ENCODE measurements at places on chromosomes 5 and 9.

GRCh38 chr5:72697622-72698021 lies 118.8 kb upstream of the TNPO1 start:
- no peak for DNase-seq

- DNase-seq, result no peak
Measured at GRCh38 chr9:111237447-111237846, 92.6 kb downstream of the OR2K2 start.

DNA sequence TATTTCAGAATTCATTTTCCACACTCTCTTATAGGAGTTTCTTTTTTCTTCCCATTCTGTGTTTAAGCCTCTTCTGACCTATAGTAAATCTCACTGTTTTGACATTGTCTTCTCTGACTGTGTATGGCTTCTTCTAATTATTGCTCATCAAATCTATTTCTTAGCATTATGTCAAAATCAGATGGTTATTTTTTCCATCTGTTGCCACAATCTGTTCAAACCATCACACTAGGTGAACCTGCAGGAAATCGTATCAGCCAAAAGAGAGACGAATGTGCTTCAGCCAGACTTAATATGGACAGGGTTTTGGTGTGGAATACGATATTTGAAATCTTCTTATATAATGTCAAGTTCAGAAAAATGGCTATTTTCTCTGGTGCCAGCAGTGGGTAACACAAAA lies 15.9 kb upstream of the SEMA4D start:
- DNase-seq, result no peak

- no peak for DNase-seq
Measured at GRCh38 chr5:4659851-4660250, 480.3 kb upstream of the ADAMTS16 start.

- DNase-seq, result no peak
Measured at GRCh38 chr9:121713400-121714070, 62.1 kb downstream of the DAB2IP start.

DNA sequence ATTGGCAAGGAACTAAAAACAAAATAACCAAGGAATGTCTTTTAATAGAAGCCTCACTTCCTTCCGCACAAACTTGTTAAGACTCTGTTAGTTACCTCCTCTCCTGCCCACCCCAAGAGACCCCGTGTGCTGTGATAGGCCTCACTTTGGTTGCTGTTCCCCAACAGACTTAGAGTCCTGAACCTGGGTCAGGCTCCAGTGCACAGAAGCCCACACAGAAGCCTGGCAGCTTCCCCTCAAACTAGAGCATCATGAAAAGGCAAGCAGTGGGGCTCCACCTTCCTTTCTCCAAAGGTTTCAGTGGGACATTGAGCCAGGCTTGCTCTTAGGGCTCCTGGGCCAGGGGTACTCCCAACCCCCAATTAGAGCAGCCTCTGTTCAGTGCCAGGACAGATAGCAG lies 230.5 kb downstream of the ESM1 start:
- DNase-seq, result no peak

DNA sequence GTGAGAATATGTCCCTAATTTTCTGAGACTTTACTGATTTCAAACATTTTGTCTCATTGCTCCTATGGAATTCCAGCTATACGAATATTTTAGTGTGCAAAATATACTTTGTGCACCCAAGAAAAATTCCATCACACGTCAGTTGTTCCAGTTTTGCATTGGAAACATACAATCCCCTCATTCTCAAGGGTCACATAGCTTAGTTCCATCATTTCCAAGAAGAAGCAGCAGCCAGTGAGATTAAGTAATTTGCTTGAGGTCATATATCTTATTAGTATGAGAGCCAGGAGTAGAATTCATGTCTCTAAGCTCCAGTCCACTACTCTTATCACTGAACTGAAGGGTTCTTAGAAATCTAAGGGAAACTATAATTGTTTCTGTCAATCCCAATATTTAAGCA lies 746.7 kb upstream of the C9orf72 start:
- DNase-seq, result no peak

DNA sequence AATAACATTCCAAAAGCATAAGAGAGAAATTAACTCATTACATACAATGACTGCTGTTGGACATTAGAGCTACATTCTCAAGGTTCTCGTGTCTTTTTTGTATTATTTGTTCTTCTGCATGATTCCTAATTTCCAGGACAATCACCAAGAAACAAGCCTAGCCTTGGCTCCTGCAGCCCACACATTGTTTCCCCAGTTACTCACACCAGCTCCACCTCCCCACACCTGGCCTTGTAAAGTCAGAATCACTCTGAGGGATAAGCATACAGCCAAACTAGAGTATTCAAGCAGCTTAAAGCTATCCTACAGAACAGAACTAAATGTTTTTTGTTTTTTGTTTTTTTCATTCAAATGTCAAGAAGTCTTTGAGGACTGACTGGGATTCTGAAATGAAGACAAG lies 189.2 kb downstream of the HINT1 start:
- DNase-seq, result no peak

DNA sequence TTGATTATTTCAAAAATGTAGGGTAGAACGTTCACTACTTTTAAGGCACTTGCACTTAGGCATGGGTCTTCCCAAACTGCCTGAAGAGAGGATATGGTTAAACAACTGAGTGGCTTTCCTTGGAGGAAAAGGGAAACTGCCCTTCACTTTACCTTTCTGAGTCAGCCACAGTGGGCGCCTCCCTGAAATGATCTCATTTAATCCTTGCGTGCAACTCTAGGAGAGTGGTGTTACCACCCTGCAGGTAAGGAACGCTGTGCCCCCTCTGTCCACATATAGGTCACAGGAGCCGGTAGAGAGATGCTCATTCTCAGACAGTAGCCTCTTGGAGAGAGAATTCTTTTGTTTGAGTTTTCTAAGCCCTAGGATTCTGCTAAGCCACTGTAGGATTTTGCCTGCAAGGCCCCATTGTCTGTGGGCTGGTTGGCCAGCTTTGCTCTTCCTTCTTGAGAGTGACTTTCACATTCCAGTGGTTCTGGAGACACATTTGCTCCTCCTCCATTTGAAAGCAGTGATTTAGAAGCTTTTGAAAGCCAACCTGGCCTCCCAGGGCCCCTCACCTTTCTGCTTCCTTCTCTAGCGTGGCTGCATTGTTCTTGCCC lies 110.3 kb upstream of the CTSL start:
- no peak for DNase-seq

DNA sequence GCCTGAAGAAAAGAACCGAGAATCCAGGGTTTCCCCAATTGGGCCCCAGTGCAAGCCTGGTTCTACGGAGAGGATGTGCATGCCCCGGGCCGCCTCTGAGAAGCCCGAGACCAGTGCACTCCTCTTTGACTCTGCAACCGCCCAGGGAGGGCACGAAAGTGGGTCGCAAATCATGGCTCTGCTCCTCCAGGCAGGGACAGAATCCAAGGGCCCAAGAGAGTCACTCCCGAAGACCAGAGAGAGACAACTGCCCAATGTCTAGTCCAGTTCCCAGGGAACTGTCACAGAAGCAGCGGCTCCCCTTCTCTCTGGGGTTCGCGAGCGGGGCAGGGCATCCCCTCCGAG lies 107.8 kb downstream of the PSD2 start:
- DNase-seq, result no peak

GRCh38 chr5:138330813-138331448 lies 673 bp downstream of the CDC25C start:
- DNase-seq, result no peak

- DNase-seq, result peak; percentile 36
Measured at GRCh38 chr9:21611891-21612290, 129.8 kb upstream of the IFNE start.

- no peak for DNase-seq
Measured at GRCh38 chr9:101586651-101587050, 8.1 kb downstream of the PPP3R2 start.

DNA sequence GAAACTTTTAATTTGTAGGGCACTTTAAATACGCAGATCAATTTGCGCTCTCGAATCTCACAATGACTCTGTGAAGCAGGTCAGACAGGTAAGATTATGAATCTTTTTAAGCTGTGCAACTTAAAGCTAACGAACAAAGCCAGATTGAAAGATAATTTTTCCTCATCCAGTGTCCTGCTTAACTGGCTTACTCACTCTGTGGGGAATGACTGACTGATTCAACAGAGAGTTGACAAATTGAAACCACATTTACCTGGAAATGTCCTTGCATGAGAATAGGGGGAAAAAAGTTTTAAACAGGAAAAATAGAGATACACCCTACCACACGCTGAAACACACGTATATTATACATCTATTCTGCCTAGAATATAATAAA lies 187.9 kb downstream of the MAN2A1 start:
- no peak for DNase-seq

GRCh38 chr5:90112033-90112692 lies 297.4 kb downstream of the CETN3 start:
- DNase-seq, result no peak

GRCh38 chr5:40204144-40204543 lies 475.6 kb upstream of the PTGER4 start:
- no peak for DNase-seq

GRCh38 chr5:168746893-168747640 lies 167.9 kb upstream of the PANK3 start:
- no peak for DNase-seq

- no peak for DNase-seq
Measured at GRCh38 chr9:86061972-86062739, 37.2 kb downstream of the GOLM1 start.

DNA sequence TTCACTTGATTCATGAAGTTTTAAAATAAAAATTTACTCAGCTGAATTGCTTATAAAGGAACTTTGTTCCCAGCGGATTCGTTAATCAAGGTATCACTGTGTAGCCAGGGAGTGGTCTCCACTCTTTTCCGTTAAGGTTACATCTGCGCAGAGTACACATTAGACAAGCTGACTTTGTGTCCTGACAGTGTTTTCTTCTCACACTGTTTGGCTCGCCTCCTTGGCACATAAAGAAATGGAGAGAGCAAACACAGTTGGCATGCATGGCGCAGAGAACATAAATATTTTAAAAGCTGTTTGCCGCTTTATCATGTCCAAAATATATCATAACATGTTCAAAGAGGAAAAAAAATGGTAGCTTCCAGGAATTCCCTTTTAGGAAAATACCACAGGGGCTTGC lies 153.2 kb downstream of the EDIL3 start:
- DNase-seq, result no peak

DNA sequence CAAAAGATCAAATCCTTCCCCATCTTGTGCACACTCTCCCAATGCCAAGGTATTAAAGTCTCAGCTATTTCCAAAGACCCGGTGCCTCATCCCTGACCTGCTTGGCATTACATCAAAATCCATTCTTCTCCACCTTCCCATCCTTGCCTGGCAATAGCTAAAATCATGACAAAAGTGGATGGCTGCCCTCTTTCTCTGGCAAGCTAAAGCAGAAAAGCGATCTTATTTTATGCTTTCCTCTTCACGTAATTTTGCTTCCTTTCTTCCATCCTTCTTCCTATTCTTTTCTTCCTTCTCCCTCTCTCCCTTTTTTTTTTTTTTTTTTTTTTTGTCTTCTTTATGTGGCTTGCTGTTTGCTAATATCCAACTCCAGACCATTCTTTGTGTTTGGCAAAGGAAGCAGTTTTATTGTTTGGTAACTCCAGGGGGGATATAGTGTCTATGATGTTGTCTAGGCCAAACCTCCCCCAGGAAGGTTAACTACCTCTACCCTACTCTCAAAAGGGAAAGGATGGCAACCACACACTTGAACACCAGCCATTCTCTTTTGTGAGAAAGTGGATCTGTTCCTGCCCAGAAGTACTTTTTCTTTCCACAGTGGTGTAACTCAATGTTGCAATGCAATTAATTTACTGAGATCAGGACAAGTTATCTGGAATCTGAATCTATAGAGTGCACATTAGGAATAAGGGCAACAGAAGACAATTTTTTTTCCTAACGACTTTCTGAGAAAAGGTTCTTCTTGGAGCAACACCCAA lies 120.9 kb upstream of the TMEM161B start:
- DNase-seq, result no peak

- no peak for DNase-seq
Measured at GRCh38 chr9:136977223-136977622, at the start of gene PTGDS. TSS of gene PTGDS (plus strand) at chr9:136977504. CDS start at chr9:136977579, 75 bp downstream.

- no peak for DNase-seq
Measured at GRCh38 chr5:9889511-9889910, 259.4 kb upstream of the TAS2R1 start.

DNA sequence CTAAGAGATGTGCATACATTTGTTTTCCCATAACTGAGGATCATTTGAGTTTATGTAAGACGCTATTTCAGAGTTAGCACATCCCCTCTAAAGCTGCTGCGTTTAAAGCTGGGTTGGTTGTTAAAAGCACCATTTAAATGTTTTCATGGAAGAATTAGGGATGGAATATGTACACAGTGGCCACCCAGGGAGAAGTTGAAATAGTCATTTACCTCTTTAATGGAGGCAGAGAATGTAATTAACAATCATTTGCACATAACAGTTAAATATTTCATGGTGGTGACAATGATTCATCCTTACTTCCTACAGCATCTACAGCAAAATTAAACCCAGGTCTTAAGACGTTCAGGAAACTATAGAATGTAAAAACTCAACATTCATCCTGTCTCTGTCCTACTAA lies 100.3 kb downstream of the KIF4B start:
- no peak for DNase-seq

- no peak for DNase-seq
Measured at GRCh38 chr5:122985954-122986721, 50.4 kb downstream of the PPIC start.

DNA sequence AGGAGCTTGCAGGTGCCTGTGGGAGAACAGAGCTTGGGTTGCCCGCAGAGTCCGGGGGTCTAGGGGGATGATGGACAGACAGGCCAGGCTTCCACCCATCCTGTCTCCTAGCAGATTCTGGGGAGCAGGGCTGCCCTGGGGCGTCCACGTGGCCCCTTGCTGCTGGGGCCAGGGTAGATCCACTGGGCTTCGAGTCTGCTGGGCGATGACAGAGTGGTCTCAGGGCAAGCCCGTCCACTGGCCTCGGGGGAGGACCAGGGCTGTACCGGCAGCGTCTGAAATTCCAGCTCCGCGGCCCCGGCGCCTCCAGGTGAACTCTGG lies 124.2 kb upstream of the IRX4 start:
- no peak for DNase-seq

DNA sequence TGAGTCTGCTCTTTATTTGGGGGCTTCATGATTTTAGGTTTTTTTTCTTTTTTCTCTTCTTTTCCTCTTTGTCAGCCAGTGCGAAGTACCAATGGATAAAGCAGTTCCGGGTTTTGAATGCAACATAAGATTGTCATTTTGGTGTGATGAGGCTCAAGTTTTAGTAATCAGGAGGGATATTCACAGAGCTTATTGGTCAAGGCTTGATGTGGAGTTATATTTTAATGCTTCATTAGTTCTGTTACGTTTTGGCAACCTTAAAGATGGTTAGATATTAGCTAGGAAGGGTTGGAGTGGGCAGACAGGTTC lies 1.4 kb downstream of the PIK3R1 start:
- no peak for DNase-seq

Data from T-cell (primary cell).